ENCODE measurements at places on chromosomes 4 and X.

- no peak for DNase-seq
These were observed 180.3 kb upstream of the ATOH1 start for GRCh38 chr4:93648258-93648657.

GRCh38 chrX:20315140-20315539 lies 48.4 kb upstream of the RPS6KA3 start:
- DNase-seq, result no peak

GRCh38 chrX:12992544-12993118 lies 17.7 kb downstream of the TMSB4X start:
- no peak for DNase-seq

GRCh38 chr4:7347981-7348380 lies 86.7 kb downstream of the PSAPL1 start:
- no peak for DNase-seq

DNA sequence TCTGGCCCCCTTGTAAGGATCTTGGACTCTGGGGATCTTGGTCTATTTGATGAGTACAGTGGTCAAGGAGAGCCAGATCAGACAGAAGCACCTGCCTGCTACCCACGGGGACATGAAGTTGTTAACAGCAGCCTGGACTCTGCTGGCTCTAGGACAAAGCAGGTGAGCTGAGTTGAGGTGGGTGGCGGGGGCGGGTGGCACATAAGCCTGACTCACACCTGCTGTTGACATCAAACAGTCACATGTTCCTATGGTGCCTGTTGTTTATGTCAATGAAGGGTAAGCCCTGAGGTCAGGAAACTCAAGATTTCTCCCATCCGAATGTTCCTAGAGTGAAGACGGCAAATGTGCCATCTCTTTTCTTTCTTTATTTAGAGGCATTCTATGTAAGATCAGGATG lies 50.1 kb upstream of the CLNK start:
- no peak for DNase-seq

DNA sequence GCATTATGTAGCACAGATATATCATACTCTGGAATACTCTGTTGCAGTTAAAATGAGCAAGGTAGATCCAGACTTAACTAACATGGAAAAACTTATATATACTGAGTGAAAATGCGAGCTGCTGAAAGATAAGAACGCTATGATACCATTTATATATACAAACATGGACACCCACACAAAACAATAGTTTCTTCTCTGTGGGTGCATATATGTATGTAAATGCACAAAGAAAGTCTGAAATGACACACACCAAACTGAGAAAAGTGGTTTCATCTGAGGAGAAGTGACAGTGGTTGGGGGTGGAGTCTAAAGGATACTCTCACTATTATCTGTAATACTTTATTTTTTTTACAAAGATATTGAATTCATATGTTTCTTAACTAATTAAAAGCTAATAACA lies 12.2 kb upstream of the FGF2 start:
- DNase-seq, result no peak
